ENCODE measurements at places on chromosomes 5 and 9.
A peak's percentile ranks its signal among the peaks of the same experiment; 100 is the strongest.

GRCh38 chr9:85630676-85631075, 111.1 kb downstream of the AGTPBP1 start:
- no peak for DNase-seq

DNA sequence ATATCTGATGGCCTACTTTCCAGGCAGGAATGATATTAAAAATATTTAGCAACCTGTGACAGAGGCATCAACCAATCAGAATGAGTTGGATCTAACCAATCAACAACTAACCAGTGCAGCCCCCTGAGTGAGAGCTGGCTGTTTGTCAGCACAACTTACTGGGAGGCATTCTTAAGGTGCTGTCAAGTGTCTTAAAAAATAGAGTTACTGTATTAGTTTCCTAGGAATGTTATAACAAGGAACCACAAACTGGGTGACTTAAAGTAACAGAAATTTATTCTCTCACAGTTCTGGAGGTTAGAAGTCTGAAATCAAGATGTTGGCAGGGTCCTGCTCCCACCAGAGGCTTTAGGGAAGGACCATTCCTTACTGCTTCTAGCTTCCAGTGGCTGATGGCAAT, 85.2 kb downstream of the ATG10 start:
- no peak for DNase-seq

GRCh38 chr5:139925216-139925562, 117.9 kb downstream of the NRG2 start:
- DNase-seq: no peak

DNA sequence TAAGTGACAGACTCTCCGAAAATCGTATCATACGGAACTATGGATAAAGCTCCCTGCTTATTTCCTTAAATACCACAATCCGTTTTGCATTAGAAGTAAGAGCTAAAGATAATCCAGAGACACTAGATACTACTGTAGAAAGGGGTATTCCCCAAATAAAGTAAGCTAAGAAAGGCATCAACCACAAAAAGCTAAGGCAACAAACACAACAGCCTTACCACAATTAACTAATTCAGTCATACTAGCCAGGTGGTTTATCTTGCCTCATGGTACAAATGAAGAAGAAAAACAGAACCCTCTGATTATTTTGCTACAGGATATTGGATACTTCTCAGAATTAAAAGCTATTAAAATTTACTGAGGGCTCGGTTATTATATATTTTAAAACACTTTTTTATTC, 14.1 kb downstream of the ERP44 start:
- DNase-seq: no peak

GRCh38 chr9:137306066-137306849, 4.2 kb upstream of the NRARP start:
- no peak for DNase-seq

DNA sequence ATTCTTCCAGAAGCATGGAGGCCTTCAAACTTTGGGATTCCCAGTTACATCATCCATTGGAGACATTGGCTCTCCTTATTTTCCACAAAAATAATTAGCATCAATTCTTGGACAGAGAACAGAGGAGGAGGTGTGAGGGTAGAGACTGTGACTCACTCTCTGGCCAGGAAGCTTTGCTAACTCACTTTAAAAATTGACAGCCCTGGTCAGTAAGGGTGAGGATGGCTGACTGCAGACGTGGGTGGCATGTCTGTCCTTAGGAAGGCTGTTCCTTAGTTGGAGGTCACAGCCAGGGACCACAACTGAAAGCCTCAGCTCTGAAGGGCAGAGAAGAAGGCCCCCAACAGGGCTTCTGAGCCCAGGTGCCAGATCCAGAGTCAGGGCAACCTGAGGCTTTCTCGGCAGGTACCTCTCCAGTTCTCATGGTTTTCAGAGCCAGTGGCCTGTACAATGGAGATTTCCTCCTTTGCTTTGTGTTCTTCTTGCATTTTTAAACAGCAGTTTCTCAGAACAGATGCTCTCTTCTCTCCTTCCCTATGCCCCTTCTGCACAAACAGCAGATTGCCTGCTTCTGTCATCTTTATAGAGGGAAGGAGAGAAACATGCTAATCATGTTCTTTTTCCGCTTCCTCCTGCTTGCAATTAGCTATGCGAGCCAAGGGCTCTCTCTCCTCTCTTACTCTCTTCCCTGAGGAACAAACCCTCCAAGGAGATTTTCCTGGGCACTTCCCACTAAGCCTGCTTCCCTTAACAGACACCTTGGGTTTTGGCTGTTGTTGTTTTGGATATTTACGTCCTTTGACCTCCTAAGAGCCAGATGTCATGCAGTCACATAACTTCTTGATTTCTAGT, 92.5 kb upstream of the ZNF366 start:
- no peak for DNase-seq

- no peak for DNase-seq
These were observed 38.3 kb downstream of the ANKRD33B start for GRCh38 chr5:10602031-10602806.

DNA sequence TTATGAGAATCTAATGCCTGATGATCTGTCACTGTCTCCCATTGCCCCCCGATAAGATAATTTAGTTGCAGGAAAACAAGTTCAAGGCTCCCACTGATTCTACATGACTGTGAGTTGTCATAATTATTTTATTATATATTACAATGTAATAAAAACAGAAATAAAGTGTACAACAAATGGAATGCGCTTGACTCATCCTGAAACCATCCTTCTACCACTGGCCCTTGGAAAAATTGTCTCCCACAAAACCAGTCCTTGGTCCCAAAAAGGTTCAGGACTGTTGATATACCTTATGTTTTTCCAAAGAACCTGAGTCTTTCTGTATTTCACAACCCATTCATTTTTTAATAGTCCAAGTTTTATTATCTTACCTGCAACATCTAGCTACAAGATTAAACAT, 403.5 kb downstream of the TAF11L14 start:
- DNase-seq: no peak

DNA sequence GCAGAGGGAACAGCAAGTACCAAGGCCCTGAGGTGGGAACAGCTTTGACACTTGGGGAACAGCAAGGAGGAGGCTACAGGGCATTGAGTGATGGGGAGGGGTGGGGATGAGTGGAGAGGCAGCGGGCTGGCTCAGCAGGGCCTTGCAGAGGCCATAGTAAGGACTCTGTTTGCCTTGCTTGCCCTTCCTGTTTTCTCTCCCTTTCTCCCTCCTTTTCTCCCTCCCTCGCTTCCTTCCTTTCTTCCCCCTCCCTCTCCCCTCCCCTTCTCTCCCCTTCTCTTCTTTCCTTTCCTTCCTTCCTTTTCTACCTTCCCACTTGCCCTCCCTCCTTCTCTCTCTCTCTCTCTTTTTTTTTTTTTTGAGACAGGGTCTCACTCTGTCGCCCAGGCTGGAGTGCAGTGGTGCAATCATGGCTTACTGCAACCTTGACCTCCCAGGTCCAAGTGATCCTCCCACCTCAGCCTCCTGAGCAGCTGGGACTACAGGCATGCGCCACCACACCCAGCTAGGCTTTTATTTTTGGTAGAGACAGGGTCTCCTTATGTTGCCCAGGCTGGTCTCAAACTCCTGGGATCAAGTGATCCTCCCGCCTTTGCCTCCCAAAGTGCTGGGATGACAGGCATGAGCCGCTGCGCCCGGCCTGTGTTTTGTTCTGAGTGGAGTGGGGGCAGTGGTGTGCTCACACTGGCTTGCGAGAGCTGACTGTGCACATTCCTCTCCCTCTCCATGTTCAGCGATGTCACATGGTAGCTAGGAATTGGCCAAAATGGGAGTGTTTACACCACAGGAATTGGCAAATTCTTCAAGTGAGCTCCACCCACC, 17.1 kb downstream of the IER5L start:
- no peak for DNase-seq

- no peak for DNase-seq
These were observed 190.0 kb downstream of the MED10 start for GRCh38 chr5:6188344-6188743.

GRCh38 chr5:12214267-12215015, 310.2 kb upstream of the CTNND2 start:
- DNase-seq: no peak

DNA sequence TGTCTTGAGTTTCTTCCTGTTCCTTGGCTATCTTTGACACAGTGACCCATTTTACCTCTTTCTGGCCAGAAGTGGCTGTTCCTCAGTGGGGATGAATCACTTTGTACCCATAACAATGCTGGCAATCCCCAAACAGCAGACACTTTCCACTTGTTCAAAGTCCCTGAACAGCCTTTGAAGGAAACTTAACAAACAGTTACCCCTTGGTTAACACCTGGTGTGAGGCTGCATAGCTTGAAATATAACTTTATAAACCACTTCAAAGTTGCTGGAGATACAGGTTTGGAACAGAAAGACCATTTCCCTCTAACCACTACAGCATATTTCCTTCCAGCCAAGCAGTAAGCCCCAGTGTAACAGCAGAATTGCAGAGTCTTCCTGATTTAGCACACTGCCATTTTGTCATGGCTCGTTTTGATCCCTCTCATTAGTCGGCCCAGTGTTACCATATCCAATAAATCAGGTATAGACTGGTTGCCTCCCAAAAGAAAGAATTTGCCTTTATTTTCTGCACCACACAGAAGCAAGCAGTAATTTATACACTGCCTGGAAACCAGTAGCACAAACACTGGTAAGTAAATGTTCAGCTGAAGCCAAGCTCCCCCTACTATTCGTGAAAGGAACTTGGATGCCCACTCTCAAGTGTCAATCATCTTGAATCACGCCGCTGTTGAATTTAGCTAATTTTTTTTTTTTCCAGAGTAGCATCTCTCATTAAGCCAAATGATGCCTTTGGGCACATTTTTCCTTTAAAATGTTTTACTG, 225.9 kb downstream of the PIK3R1 start:
- no peak for DNase-seq

DNA sequence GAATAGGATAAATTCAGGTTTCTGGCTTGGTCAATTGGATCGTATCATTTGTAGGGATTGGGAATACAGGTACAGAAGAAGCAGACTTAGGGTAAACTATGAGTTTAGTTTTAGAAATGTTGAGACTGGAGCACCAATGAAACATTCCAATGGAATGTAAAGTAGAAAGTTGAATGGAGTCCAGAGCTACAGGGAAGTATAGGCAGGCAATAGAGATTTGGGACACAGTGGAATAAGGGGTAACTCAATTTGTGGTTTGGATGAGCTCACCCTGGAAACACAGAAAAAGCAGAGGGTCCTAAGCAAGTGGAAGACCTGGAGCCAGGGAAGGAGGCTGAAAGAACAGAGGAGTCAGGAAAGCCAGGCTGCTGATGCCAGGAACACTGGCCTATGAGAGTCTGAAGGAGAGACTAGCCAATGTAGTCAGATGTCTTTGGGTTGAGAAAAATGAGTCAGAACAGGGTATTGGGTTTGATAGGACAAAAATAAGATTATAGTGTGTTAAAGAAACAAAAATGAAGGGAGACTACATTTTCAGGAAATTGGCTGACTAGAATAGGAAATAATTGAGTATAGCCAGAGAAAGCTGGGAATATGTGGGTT, 72.8 kb downstream of the STARD4 start:
- DNase-seq: no peak

DNA sequence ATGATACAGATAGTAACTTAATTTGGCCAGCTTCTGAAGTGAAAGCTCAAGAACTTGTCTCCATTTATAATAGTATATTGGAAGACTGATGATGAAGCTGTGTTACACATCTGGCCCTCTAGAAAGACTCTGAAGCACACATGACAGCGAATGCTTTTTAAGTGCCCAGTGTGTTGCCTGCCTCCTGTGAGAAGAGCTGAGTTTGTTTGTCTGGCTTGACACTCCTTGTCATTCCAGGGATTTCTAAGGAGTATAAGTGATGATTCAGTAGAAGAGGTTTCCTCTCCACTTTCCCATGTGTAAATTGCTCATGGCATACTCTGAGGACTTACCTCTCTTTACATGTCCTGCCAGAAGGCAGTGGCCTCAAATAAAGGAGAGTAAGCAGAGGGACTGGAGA, 30.4 kb upstream of the LRRTM2 start:
- DNase-seq: peak; percentile 80

GRCh38 chr5:35438786-35439185, 178.9 kb upstream of the SPEF2 start:
- DNase-seq: no peak
